Esophagus squamous epithelium (tissue), 5 donors: ENCODE measurements at places on chromosomes 11 and 22.

- no peak for DNase-seq
Observed at GRCh38 chr11:130847517-130847916, 68.8 kb downstream of the SNX19 start.

GRCh38 chr11:103744496-103745153 is 291.8 kb upstream of the DDI1 start:
- no peak for DNase-seq

DNA sequence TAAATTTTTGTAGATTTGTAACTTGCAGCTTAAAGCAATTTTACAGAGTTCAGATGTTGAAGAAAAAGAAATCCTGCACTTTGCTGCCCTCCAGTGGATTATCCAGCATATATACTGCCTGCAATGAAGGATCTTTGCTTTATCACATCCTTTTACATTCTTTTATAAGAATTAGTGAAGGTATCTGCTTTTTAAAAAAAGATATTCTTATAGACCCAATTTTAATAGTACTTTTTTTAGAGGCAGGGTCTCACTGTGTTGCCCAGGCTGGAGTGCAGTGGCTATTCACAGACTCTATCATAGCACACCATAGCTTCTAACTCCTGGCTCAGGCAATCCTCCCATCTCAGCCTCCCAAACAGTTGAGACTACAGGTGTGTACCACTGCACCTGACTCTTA is 60.7 kb downstream of the TTC17 start:
- no peak for DNase-seq

- DNase-seq: no peak
Observed at GRCh38 chr22:40552070-40552469, 84.4 kb downstream of the MRTFA start.

DNA sequence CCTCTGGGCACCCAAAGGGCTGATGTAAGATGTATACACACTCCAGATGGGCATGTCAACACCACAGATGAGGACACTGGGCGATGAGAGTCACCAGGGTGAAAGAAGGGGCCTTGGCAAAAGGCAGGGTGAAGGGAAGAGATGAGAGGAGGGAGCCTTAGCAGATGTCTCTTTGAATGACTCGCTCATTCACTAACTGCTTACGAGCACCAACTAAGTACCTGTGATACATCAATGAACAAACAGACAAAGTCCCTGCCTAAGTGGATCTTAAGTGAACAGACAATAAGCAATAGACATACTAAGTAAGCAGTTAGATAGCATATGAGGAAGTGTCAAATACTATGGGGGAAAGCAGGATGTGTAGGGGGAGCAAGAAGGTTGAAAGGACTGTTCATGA is 7.5 kb downstream of the ME3 start:
- DNase-seq: no peak

- DNase-seq: no peak
Observed at GRCh38 chr22:48098243-48098920, 1335.9 kb downstream of the TBC1D22A start.

GRCh38 chr11:84558085-84558905 is 1068.8 kb downstream of the DLG2 start:
- no peak for DNase-seq

DNA sequence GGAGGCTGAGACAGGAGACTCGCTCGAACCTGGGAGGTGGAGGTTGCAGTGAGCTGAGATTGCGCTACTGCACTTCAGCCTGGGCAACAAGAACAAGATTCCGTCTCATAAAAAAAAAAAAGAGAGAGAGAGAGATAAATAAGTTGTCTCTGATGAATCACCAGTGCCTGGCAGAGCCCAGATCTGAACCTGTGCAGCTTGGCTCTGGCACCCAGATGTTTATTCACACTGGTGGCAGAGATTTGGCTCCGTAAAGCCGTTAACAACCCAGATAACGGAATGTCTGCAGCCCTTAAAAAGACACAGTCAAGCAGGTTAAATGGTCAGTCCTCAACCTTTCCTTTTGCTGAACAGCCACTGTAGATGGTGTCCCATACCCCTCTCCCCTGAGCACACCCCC is 33.5 kb upstream of the RTL6 start:
- DNase-seq: no peak

DNA sequence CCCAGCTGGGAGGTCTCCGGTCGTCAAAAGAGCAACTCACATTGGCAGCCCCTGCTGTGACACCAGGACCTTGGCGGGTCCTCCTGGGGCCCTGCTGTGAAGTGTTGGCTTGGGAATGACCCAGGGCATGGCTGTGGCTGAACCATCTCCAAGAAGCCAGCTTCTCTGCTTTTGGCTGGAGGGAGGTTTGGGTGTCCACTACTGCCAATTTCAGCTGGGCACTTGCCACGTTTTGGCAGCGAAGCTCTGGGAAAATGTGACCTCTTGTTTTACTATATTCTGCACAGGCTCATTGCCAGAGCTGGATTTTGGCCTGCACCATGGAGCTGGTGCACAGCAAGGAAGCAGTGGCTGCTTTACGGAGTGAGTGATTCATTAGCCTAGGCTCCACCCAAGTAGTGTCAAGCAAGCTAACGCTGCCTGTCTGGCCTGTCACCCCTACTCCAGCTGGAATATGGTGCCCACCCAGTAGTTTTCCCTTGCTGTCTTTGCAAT is 24.3 kb upstream of the SMCO4 start:
- no peak for DNase-seq

GRCh38 chr11:95337175-95337957 is 106.4 kb upstream of the SESN3 start:
- DNase-seq: no peak

DNA sequence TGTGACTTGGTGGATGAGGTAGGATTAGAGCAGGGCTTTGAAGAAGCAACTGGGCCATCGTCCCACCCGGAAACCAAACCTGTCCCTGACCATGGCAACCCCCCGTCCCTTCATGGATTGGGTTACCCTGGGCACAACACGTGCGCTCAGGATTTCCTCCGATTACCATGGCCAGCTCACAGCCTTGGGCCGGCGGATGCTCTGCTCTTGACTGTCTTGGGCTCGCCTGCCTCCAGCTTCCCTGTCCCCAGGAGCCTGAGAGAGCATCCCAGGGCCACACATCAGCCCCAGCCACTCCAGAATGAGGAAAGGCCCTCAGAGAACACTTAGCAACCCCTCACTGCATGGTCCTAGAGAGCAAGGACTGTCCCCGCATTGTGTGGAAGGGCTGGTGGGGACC is 22.8 kb downstream of the MYO7A start:
- no peak for DNase-seq

- no peak for DNase-seq
Observed at GRCh38 chr11:68194675-68195294, 18.3 kb downstream of the KMT5B start.

DNA sequence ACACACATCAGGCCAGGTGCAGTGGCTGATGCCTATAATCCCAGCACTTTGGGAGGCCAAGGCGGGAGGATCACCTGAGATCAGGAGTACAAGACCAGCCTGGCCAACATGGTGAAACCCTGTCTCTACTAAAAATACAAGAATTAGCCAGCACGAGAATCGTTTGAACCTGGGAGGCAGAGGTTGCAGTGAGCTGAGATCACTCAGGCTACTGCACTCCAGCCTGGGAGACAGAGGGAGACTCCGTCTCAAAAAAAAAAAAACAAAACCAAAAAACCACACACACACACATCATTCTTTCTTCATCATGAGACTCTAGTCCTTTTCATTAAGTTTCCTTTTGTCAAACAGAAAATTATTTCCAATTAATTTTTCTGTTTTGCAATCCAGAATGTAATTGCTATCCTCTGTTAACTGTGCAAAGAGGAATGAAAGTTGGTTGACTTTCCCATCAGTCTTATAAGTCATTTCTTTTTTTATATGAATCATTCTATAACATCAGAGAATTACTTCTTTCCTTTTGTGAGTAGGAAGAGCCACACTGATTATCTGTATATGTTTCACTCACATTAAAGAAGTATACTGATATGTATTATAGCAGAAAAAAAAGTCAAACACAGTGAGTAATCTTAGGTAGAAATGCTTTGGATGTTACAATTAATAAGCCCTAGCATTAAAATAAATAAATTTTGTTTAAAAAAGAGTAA is 52.2 kb downstream of the HORMAD2 start:
- no peak for DNase-seq

DNA sequence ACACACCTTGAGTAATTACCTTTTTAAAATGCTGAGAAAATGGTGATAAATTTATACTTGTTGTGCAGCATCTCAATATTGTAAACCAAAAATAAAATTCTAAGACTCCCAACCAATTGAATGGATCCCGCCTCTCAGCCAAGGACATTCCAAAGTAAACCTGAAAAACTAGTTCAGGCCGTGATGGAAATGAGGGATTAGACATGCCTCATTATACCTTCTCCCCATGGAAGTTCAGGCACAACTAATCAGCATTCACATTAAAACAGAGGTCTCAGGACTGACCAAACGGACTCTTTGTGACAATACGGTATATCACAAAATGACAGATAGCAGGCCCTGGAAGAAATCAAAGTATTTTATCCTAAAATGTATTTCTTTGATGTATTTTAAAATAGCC is 907.4 kb upstream of the RAG2 start:
- DNase-seq: no peak

DNA sequence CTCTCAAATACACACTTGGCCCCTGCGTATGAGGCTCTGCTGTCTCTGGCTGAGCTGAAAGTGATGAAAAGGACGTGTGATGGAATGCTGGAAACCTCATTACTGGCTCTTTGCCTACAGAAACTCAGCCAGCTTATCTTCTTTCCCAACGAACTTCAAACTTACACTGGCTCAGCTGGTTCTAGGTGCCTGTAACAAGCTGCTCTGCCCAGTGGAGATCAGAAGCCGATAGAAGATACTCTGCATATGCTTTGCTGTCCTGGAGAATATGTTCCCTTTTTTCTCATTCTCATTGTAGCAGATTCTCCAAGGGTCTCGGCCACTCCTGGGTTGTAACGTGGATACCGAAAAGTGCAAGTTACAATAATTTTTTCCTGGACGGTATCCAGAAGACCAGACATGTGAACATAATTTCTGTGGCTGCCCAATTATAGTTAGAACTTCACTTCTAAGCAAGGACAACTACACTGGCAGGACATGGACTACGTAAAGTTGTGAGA is 405.3 kb upstream of the CCDC90B start:
- no peak for DNase-seq

- no peak for DNase-seq
Observed at GRCh38 chr11:13336246-13336878, 58.8 kb downstream of the BMAL1 start.

DNA sequence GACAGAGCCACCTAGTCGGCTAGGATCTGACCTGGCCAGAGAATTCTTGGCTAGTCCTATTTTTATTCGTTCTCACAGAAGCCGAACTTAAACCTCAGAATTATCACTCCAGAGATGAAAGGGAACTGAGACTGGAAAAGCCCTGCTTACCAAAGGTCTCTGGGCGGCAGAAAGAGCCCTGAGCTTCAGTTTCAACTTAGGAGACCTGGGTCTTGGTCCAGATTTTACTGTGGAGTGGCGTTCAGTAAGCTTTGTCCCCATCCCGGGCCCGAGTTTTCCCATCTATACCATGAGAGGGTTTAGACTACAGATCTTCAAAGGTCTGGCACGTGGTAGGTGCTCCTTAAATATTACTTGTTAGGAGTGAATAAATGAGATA is 516 bp downstream of the NEU3 start:
- no peak for DNase-seq

GRCh38 chr22:32707971-32708370 is 93.5 kb upstream of the TIMP3 start:
- no peak for DNase-seq

DNA sequence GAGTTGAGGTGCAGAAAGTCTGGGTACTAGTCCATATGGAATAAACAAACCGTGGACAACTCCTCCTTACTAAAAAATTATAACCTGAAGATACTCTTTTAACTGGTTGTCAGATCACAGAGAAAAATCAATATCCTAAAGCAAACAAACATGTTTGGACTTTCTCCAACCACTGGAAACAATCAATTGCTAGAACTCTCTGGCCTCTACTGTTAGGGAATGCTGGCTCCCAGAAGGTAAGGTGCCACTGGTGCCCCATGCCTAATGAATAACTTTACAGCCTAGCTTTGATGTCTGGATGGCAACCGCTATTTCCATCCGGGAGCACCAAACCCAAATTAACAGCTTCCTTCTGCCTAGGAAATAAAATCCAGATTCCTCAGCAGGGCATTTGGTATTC is 74.5 kb downstream of the AMBRA1 start:
- DNase-seq: no peak

- no peak for DNase-seq
Observed at GRCh38 chr11:33687733-33688479, 12.7 kb downstream of the C11orf91 start.

DNA sequence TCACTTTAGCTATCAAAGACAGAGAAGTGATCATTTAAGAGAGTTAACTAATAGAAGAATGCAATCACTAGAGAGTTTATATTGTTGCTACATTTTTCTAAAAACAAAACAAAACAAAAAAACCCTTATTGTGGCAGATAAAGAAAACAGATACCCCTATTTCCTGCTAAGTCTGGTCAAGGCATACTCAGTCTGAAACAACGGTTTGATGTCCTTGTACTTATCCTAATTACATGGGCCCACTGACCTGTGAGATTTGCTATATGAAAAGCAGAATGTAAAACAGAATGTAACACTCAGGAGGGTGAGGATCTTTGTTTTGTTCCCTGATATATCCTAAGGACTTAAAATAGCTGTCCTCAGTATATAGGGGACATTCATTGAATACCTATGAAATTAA is 24.6 kb downstream of the MAML2 start:
- no peak for DNase-seq

DNA sequence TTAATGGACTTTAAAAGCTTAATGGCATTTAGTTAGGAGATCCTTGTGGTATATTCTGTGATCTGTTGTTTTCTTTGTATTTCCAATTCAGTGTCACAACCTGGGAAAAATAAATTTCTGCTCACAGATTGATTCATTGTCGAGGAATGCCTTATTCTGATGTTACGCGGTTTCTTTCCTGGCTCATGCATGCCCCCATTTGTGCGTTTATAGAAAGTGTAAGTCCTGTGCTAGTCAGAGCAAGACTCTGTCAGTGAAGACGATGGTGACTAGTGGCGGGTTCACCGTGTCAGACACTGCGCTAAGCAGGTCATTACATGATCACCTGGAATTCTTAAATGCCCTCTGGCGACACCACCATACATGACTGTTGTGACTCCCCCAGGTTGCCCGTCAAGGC is 169.4 kb downstream of the TBC1D22A start:
- no peak for DNase-seq

GRCh38 chr11:13831696-13832095 is 130.8 kb upstream of the SPON1 start:
- no peak for DNase-seq

DNA sequence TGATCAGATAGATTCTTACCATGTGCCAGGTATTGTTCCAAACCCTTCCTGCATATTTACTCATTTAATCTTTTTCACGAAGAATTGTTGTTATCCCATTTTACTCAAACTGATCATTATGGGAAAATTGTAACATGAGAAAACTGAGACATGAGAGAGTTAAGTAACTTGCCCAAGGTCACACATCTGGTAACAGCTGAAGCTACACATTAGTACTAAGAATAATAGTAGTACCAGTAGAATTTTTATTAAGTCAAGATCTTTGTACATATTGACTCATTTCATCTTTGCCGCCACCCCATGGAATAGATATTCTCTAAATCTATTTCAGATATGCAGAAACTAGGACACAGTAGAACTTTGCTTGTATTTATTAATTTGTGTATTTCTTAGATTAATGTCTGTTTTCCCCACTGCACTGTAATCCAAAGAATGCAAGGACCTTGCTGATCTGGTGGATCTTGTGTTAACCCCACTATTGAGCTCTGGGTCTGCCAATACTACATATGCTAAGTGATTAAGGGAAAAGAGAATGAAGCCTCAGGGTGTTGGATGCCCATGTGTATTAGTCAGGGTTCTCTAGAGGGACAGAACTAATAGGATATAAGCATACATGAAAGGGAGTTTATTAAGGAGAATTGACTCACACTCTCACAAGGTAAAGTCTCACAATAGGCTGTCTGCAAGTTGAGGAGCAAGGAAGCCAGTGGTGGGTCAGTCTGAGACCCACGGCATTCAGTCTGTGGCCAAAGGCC is 72.8 kb downstream of the PARVA start:
- DNase-seq: no peak
